ENCODE measurements at places on chromosomes 1 and 21.

DNA sequence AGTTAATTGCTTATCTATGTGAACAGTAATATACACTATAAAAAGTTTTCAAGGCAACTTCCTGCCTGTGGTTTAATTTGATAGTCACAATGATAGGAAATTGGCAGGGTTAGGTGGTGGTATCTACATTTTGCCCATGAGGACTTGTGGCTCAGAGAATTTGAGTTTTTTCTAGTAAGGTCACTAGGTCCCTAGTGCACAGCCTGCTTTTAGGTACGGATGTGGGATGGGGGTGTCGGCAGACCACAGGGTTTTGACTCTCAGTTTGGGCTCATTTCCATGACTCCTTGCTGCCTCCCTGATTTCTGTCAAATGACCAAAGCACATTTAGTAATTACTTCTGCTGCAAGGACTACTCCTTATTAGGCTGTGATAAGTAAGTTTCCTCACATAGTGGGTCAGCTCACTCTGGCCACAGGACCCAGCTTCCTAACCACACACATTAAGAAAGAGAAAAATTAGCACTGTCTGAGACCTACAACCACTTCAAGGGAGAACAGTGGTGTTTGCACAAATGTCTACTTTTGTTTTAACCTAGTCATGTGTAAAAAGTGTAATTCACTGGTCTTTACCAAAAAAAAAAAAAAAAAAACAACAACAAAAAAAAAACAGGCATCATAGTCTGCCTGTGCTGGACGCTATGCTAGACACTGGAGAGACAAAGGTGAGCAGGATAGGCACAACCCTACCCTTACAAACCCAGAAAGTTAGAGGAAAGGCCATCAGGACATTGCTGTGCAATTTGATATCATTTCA is 43.7 kb downstream of the MRPL39 start:
- peak; percentile 13 for DNase-seq

GRCh38 chr21:39968010-39968409 is 100.8 kb downstream of the PCP4 start:
- no peak for DNase-seq

- DNase-seq: no peak
Measured at GRCh38 chr1:56491441-56491840, 87.9 kb downstream of the PLPP3 start.

DNA sequence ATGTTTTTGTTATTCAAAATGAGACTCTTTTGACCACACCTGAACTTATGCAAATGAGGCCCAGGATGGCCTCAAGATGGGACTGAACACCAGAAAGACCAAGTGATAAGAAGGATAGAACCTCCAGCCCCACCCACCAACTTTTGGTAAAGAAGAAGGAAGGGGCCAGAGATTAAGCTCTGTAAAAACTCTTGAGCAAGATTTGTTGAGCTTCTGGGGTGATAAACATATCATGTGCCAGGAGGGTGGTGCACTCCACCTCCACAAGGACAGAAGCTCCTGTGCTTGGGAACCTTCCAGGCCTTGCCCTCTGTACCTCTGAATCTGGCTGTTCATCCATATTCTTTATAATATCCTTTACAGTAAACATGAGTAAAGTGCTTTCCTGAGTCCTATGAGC is 5.3 kb downstream of the RSPH1 start:
- DNase-seq: no peak

GRCh38 chr21:44759628-44760285 is 41.9 kb downstream of the UBE2G2 start:
- no peak for DNase-seq

- DNase-seq: no peak
Measured at GRCh38 chr21:44477131-44477530, 21.8 kb downstream of the LRRC3 start.

GRCh38 chr1:27862671-27863537 is 9.4 kb upstream of the THEMIS2 start:
- no peak for DNase-seq

- no peak for DNase-seq
Measured at GRCh38 chr1:112012823-112013222, 23.4 kb upstream of the KCND3 start.

Data from NAMALWA (cell line).